D341Med (cell line): ENCODE measurements at places on chromosomes 1 and 21.

- no peak for DNase-seq
These were observed 301.2 kb upstream of the ADGRL2 start for GRCh38 chr1:81499487-81499886.

- no peak for DNase-seq
These were observed 197.6 kb upstream of the ADAMTS5 start for GRCh38 chr21:27164208-27165177.

DNA sequence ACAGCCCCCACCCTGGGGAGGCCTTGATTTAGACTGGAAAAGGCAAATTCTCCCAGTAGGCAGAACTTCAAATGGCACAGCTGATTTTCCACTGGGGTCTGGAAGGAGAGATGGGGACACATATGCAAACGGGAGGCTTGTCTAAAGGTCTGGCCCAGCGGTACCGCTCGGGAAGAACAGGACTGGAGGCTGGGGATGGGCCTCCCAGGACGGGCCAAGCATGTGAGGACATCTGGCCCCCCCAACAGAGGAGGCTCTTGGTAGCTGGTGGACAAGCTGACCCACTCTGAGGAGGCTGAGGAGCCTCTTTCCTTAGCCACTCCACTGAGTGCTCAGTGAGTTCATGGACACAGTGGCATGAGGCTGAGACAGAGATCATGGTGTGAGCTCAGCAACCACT, 170.0 kb downstream of the NPHP4 start:
- DNase-seq: no peak

DNA sequence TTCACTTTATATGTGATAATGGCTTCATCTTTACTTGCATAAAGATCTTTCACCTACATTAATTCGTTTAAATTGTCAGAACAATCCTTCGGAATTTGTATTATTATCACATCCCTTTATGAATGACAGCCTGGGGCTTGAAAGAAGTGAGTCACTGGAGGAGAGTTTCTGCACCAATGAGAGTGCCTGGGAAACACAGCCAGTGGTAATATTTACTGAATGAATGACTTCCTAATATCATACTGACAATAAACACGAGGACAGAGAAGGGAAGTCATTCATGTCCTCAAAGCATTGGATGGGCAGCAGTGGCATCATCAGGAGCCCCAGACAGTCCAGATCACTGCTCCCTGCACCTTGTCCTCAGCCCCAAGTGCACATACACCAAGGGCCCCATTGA, 40.7 kb upstream of the PDE4B start:
- DNase-seq: no peak

GRCh38 chr1:38502758-38503157, 356.8 kb downstream of the RRAGC start:
- DNase-seq: peak; percentile 48

DNA sequence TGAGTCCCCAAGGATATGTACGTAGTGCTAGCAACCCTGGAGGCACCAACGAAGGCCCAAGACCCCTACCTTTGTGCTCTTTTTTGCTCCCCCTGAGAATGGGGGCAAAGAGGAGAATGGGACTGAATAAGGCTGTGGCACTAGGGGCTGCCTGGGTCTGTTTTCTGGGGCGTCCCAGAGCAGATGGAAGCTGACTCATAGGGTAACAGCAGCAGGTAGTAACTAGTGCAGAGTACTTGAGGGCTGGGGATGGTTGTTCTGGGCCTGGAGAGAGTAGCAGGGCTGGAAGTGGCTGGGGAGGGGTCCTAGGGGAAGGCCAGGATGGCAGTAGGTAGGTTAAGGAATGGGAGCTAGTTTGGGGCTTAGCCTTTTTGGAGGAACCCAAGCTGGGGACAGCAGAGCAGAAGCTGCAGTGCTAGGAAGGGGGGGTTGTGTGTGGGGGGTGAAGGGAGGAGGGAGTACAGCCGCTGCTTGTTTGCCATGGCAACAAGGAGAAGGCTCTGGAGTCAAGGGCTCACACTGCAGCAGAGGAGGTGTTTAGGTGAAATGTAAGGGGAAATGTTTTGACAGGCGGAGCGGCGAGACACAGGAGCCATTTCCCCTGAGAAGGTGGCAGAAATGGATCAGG, 1.8 kb downstream of the NCDN start:
- DNase-seq: no peak

GRCh38 chr1:161096530-161096929, 1.6 kb upstream of the KLHDC9 start:
- no peak for DNase-seq

GRCh38 chr1:116971965-116972673, 29.4 kb upstream of the CD101 start:
- DNase-seq: no peak

GRCh38 chr21:17866590-17866989, 47.4 kb upstream of the C21orf91 start:
- no peak for DNase-seq

GRCh38 chr1:200367841-200368534, 41.8 kb downstream of the ZNF281 start:
- no peak for DNase-seq

DNA sequence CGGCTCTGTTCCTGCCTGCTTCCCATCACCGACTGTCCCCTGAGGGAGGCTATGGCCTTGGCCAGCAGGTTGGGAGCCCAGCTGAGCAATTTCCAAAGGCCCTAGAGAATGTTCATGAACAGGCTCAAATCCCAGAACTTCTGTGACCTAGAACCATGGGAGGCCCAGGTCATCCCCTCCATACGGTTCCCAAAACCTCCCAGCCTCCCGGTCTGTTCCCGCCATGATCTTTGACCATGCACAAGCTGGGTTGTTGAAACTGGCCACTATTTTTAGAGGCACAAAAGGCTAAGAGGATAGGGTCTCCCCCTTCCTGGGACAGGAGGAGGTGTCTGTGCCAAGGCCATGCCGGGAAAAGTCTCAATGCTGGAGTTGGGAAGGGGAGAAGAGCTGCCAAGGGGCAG, 27.5 kb downstream of the EPHA2 start:
- no peak for DNase-seq

DNA sequence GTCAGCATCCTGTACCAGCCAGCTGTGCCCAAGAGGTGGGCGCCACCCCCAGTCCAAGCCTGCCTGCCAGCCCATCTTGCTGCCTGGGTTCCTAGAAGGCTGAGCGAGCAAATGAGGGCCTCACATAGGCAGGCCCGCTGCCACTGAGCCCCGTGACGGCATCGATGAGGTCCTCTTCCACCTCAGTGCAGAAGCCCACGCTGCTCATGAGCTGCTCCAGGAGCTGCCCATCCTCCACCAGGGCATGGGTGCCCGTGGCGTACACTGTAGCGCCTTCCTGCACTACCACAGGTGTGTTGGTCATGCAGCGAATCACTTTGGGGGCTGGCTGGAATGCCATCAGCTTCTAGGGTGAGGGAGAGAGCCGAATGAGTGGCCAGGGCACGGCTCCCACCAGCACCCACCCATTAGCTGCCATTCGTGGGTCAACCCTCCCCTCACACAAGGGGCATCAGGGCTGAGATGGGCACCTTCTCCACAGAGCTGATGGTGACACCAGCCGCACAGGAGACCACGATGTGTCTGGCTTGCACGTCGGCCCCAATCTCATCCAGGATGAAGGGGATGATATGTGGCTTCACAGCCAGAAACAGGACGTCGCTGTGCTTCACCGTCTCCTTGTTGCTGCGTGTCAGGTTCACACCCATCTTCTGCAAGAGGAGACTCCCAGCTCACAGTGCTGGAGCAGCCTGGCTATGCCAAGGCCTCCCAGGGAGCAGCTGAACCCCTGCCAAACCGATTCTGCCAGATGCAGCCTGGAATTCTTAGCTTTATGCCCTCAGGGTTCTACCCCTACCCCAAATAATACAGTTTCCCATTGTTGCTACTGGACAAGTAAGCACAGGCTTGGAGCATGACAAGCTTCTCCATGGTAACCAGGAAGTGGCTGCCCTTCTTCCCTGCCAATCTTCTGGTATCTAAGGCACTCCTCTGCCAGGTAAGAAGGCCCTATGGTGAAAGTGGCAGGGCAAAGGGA, 2.0 kb downstream of the PYCR2 start:
- no peak for DNase-seq

DNA sequence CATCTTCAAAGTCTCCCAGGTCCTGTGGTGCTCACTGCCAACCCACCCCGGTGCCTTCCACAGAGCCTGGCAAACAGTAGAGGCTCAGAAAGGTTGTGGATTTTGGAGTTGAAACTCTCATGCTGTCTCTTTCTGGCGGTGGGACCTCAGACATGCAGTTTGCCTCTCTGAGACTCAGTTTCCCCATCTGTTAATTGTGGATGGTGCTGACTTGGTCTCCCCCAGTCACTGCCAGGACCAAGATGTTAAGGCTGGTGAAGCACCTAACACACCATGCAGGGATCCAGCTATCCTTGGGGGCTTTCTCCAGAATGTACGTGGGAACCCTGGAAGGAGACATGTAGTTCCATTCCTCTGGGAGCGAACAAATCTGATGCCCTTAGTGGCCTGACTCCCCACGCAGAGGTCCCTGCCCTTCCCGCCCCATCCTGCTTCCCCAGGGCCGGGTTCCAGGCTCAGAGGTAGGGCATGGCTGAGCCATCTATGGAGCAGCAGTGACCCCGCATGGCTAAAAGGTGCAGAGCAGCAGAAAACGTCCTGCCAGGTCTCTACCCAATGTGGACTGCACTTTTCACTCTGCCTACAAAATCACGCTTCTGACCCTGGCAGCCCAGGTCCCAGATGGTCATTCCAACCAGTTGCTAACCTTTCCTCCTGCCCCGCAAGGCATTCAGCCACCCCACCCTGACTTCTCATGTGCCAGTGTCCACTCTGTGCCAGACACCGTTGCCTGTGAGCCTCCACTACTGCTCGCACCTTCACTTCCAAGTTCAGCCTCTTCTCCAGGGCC, 9.2 kb upstream of the TTC22 start:
- DNase-seq: peak; percentile 88

GRCh38 chr1:228090613-228091081, 8.1 kb downstream of the ARF1 start:
- no peak for DNase-seq

DNA sequence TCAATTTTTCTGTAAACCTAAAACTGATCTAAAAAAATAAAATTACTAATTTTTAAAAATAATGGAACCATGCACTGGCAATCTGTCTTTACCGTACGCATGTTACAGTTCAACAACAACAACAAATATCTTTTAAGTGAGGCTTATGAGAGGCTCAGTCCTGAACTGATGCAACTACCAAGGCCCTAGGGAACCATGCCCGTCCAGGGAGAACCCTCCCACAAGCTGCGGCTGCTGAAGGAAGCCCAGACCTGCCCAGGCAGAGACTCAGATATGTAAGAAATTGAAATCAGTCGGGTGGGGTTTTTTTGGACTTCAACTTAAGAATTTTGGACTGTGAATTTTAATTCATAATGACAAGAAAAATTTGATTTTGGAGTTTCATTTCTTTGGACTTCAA, 91.1 kb downstream of the NPHP4 start:
- no peak for DNase-seq

GRCh38 chr1:154198756-154199562, 7.1 kb upstream of the TPM3 start:
- DNase-seq: peak; percentile 76

DNA sequence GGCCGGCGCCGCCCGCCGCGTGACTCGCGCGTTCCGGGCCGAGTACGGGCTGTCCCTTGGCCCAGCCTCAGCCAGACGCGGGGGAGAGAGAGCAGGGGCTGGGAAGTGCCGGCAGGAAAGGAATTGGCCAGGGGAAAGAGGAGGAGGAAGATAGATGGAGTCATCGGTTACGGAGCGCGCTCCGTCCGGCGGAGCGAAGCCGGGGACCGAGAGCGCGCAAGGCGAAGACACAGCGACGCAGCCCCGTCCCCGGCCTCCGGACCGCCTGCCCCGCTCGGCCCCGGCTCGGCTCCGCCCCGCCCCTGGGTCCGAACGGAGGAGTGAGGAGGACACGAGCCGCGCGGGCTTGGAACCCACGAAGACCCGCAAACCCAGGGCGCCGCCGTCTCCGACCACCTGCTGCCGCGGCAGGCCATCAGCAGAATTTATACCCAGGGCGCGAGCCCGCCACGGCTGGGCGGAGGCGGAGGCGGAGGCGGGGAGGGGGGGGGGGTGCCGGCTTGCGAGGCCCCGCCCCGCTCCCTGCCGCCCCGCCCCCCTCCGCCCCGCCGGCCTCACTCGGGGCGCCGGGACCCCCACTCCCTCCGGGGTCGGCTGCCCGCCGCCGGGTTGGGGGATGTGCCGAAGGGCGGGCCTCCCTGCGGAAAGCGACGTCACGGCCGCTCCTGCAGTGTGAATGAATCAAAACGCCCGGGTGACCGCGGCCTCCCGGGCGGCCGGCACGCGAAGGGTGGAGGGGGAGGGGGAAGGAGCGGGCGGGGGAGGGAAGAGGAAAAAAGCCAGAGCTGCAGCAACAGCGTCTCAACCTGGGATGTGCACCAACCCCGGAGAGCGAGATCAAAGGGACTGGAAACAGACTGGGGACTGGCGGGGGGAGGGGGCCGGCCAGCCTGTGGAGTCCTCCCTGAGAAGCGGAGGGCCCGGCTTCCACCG, at the start of gene LHX4:
Gene LHX4, plus strand, starts transcription at position 782 of the 933 bp plus-strand sequence. CDS start 266 bp downstream, outside the sequence.
- peak; percentile 89 for DNase-seq

DNA sequence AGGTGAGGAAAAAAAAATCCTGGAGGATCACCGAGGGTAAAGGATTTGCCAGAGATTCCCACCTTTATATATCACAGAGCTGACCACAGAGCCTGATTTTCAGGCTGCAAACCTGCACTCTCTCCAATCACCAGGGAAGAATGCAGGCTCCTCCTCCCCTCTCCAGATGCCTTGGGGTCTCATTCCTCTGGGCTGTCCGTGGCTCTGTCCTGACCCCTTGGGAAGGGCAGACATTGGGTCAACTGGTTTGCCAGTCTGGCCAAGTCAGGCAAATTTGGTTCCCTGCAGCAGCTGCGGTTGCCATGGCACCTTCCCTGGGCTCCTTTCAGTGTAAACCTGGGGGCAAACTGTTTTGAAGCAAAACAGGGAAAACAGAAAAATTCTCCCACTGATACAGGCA, 11.6 kb upstream of the OPRD1 start:
- no peak for DNase-seq

- DNase-seq: no peak
These were observed 8.5 kb upstream of the PRDM15 start for GRCh38 chr21:41887667-41888066.

GRCh38 chr1:157781048-157781447, 4.1 kb upstream of the FCRL2 start:
- no peak for DNase-seq

GRCh38 chr1:19160831-19161230, 49.2 kb downstream of the UBR4 start:
- no peak for DNase-seq

- DNase-seq: no peak
These were observed 46.4 kb upstream of the S1PR1 start for GRCh38 chr1:101190441-101190840.

GRCh38 chr1:39727932-39728317, 10.8 kb upstream of the PPIE start:
- no peak for DNase-seq

GRCh38 chr1:200302192-200302920, 107.5 kb downstream of the ZNF281 start:
- DNase-seq: peak; percentile 54

- no peak for DNase-seq
These were observed 166.7 kb downstream of the ZNF326 start for GRCh38 chr1:90161625-90162024.

- DNase-seq: no peak
These were observed 10.2 kb upstream of the PLXNA2 start for GRCh38 chr1:208254376-208254775.

- DNase-seq: no peak
These were observed 1644.0 kb upstream of the B3GALT2 start for GRCh38 chr1:194830387-194830786.

GRCh38 chr1:70509996-70510876, 99.2 kb downstream of the CTH start:
- peak; percentile 46 for DNase-seq
